ENCODE measurements at places on chromosomes 4 and X.

GRCh38 chrX:13939741-13940597 lies 89.7 kb downstream of the GEMIN8 start:
- no peaks in the 10 kb centered on the region for H3K36me3 ChIP-seq
- H3K27me3 ChIP-seq, result no peaks in the 10 kb centered on the region
- DNase-seq, result no peak
- H3K4me1 ChIP-seq, result peaks cover 6% of the 10 kb centered on the region
- no peak overlapping the region for H3K4me3 ChIP-seq

- H3K4me3 ChIP-seq, result peak overlapping the region; percentile 87
- peaks cover 59% of the 10 kb centered on the region for H3K4me1 ChIP-seq
- peak; percentile 82 for DNase-seq
- no peaks in the 10 kb centered on the region for H3K27me3 ChIP-seq
- H3K27ac ChIP-seq, result peak overlapping the region; percentile 84
These were observed 951 bp downstream of the SH3BP2 start for GRCh38 chr4:2793586-2794485.

DNA sequence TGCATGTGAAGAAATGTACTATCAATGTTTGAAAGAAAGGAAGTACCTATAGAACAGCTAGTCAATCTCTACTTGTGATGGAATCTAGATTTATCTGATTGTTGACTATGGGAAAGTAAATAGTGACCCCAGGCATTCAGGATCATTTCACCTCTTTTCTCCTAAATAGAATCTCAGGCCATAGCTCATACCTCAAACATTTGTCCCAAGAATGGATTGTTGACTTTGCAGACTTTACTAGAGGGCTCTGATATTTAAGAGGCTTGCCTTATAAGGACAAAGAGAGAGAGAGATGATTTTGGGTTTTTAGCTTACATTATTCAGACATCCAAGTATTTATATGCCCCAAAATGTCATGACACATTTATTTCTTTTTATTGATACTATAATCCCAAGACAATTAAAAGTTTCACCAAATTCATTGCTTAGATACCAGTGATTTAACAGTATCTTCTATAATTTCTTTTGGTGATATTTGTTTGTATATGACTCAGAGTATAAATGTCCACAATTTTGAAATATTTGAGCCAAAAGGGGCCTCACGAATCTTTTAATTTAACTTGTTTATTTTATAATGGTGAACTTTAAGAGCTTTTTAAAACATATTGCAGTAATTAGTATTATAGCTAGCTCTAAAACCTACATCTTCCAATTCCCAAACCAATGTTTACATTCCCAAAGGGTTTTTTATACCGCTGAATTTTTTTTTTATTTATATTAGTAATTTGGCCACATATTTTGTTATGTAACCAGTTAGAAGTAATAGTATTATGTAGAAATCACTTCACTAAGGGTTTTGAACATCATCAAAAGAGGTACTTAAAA lies 614.1 kb downstream of the PCDH7 start:
- H3K4me3 ChIP-seq, result no peak overlapping the region
- no peak overlapping the region for H3K27ac ChIP-seq
- no peaks in the 10 kb centered on the region for H3K27me3 ChIP-seq
- no peaks in the 10 kb centered on the region for H3K36me3 ChIP-seq

GRCh38 chr4:185118876-185119275 lies 24.2 kb upstream of the SLC25A4 start:
- DNase-seq, result no peak
- no peaks in the 10 kb centered on the region for H3K4me1 ChIP-seq
- no peaks in the 10 kb centered on the region for H3K27me3 ChIP-seq

GRCh38 chr4:11436673-11437072 lies 8.0 kb upstream of the HS3ST1 start:
- no peaks in the 10 kb centered on the region for H3K27me3 ChIP-seq
- H3K36me3 ChIP-seq, result no peaks in the 10 kb centered on the region
- H3K4me1 ChIP-seq, result no peaks in the 10 kb centered on the region
- H3K4me3 ChIP-seq, result no peak overlapping the region
- no peak for DNase-seq

- H3K27ac ChIP-seq, result no peak within 1 kb of the TSS
- peak within 1 kb of the TSS; percentile 36 for H3K4me3 ChIP-seq
- no peaks in the 10 kb centered on the region for H3K27me3 ChIP-seq
- no peak for DNase-seq
- peaks cover 44% of the 10 kb centered on the region for H3K4me1 ChIP-seq
These were observed at the start of gene BGN for GRCh38 chrX:153494541-153495361. BGN (plus strand) TSS chrX:153494980; CDS start chrX:153504632, 9,652 bp downstream.

GRCh38 chrX:112147206-112147605 lies 64.6 kb upstream of the TRPC5 start:
- H3K36me3 ChIP-seq, result no peaks in the 10 kb centered on the region
- H3K4me3 ChIP-seq, result no peak overlapping the region
- H3K4me1 ChIP-seq, result no peaks in the 10 kb centered on the region

GRCh38 chrX:72123471-72124185 lies 8.1 kb downstream of the RTL5 start:
- peaks cover 55% of the 10 kb centered on the region for H3K4me1 ChIP-seq
- H3K36me3 ChIP-seq, result no peaks in the 10 kb centered on the region
- DNase-seq, result no peak

- H3K27me3 ChIP-seq, result no peaks in the 10 kb centered on the region
- no peak for DNase-seq
- no peak overlapping the region for H3K4me3 ChIP-seq
These were observed 2236.0 kb upstream of the AGA start for GRCh38 chr4:179678093-179678814.
